ENCODE measurements at places on chromosomes 2 and 18.

- no peak for DNase-seq
These were observed 217.8 kb upstream of the REV1 start for GRCh38 chr2:99707592-99707991.

DNA sequence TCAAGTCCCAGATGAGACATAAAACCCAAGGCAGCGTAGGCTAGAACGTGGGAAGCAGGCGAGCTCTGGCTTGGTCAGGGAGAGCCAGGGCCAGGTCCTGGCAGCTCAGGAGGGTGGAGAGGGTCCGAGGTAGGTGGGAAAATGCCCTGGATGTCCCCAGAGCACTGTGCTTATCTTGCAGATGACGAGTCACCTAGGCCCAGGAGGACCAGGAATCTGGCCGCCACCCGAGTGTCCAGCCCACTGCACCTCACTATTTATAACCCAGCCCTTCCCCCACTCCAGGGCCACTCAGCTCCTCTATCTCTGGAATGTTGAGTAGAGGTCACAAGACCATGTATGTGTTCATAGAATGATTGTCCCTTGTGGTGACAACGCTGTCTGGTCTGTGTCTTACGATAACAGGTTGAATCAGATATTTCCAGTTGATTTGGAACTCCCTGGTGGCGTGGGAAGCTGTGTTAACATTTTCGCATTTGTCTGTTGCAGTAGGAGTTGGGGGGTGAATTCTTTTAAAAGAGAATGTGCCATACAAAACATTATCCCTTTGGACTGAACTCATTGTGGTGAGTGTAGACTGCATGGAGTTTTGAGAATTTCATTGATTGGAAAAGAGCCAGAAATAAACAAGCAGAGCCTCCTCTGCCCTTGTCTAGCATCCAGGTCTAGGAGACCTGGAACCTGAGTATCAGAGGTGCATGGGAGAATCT lies 47.5 kb downstream of the EMILIN2 start:
- no peak for DNase-seq

DNA sequence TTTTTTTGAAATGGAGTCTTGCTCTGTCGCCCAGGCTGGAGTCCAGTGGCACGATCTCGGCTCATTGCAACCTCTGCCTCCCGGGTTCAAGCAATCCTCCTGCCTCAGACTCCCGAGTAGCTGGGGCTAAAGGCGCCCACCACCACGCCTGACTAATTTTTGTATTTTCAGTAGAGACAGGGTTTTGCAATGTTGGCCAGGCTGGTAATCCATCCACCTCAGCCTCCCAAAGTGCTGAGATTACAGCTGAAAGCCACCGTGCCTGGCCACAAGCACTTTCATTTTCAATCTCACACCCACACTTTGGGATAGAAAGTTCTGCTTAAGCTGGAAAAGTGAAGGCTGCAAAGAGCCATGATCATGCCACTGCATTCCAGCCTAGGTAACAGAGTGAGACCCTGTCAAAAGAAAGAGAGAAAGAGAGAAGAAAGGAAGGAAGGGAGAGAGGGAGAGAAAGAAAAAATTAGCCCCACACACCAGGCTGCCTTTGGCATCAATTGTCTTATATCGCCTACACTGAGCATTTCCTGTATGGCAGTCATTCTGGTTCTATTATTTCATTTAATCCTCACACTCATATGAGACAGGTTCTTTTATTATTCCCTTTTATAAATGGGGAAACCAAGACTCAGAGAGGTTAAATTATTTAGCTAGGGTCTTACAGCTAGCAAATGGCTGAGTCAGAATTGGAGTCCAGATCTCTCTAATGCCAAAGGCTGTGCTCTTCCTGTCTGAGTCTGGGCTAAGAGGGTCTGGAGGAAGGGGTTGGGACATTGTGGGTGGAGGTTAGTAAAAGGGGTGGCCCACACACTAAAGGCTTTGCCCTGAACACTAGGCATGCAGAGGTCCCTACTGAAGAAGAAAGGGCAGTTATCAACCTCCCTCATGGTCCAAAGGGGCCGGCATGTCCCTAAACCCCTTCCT lies 37.9 kb upstream of the PKDCC start:
- no peak for DNase-seq

- DNase-seq: no peak
These were observed 100.2 kb downstream of the TNS1 start for GRCh38 chr2:217902379-217903141.

GRCh38 chr18:23226930-23227725 lies 91.8 kb downstream of the CABLES1 start:
- DNase-seq: no peak

DNA sequence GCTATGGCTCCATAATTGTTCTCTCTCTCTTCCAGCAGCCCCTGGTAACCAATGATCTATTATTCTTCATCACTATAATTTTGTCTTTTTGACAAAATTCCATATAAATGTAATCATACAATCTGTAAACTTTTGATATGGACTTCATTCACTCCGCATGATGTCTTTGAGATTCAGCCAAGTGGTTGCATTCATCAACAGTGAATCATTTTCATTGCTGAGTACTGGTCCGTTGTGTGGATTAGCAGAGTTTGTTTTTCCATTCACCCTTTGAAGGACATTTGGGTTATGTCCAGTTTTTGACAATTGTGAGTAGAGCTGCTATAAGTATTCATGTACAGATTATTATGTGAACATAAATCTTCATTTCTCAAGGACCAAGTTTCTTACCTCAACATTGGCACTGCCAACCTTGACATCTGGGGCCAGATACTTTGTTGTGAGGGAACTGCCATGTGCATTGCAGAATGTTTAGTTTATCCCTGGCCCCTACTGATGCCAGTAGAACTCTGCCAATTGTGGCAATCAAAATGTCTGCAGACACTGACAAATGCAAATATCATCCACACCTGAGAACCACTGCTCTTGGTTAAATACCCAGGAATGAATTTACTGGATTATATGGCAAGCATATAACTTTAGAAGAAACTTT lies 48.4 kb upstream of the BCL2L11 start:
- DNase-seq: no peak

DNA sequence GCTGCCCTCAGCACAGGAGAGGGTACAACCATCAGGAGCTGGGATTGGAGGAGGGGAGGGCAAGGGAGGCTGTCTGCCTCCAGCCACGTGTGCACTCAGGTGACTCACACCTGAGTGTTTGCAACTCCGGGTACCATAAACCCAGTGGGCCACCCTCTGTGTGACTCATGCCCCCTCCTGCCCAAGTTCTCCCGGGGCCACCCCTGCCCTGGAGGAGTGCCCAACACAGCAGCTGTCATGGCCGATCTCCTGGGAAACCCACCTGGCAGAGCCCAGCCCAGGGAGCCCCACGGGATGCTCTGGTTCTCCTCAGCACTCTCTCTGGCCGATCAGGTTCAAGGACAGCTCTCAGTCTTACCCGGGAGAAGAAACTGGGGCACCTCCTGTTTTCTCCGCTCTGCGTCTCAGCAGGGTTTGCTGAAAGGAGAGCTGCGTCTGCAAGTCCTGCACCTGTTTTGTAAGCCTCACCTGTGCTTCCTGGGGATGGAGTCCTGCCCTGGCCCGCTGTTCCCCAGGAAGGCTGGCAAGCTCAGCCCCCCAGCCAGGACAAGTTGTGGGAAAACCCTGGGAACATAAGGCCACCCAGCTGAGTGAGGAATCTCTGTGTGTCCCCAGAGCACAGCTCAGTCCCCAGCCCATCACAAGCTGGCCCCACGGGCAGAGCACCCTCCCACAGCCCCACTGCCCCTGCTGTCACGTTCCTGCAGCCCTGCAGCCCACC lies 44.0 kb upstream of the UBE2F start:
- DNase-seq: no peak

DNA sequence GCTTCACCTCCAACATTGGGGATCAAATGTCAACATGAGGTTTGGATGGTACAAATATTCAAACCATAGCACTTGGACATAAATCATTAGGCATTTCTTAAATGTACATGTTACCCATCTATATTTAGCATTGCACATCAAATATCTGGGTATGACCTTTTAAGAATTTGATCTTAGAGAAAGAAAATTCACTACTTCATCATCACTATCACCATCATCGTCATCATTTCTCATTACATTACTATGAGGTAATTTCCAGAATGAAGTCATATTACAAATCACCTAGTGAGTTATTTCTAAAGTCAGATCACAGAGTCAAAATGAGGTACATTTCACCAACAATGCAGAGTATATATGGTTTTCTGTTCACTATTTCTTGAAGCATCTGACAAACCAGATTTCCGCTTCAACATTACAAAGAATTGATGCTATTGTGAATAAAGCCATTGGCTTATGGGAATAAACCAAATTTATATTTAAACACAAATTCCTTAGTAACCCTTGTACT lies 356.4 kb upstream of the GYPC start:
- no peak for DNase-seq

DNA sequence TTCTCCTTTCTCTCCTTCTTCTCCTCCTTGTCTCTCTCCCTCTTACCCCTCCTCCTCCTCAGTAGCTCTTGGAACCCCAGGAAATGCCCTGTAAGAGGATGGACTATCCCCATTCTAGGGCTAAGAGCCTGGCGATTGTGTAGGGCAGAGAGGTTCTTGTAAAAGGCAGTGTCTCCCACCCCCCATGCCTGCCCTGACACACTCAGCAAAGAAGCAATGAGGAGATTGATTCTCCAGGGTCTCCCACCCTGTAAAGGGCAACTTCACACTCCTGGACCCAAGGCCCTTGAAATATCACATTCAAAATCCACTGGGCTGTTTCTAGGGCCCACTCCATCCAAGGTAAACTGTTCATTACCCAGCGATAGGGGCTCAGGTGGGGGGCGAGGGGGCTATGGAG lies 144.1 kb downstream of the INSIG2 start:
- DNase-seq: no peak

DNA sequence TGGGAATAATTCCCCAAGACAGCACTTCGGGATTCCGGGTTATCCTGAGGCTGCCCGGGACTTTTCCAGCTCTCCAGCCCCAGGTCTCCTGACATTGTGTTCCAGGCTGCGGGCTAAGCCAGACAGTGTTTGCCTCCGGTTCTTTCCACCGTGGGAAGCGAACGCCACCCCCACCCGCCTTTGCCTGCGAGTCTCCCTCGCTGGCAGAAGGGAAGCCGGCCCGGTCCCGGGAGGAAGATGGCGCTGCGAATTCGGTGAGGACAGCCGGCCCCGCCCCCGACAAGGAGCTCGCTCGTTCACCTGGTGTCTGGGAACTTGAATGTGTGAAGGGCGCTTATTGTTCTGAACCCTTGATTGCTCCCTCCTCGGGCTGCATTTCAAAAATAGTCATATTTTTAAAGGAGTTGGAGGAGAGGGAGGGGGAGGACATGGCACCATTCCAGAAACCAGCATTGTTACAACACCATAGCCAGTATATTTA lies 2.9 kb downstream of the LRATD1 start:
- peak; percentile 90 for DNase-seq

DNA sequence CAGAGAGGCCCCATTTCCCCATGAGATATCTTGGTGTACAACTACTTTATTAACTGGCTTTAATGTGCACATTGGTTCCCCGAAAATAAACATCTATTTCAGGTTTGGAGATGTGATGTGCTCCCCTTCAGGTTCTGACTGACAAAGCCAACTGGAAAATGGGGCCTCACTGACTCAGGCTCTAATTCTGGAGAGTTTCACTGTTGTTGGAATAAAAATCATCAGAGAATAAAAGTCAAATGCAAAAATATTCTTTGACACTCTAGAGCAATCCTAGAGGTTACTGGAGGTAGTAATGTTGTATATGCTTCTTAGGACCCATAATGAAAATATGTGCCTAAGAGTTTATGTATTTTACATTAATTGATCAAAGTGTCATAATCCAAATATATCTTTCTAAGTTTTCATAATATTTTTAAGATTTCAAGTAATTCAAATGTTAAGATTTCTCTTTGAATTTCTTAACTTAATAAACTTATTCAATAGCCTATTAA lies 189.9 kb upstream of the COL3A1 start:
- DNase-seq: no peak

- DNase-seq: no peak
These were observed 153.3 kb upstream of the KYNU start for GRCh38 chr2:142724186-142724585.

- DNase-seq: no peak
These were observed 328.4 kb downstream of the DYSF start for GRCh38 chr2:71781695-71782228.

- DNase-seq: no peak
These were observed 52.6 kb downstream of the TACR1 start for GRCh38 chr2:75146606-75147332.

DNA sequence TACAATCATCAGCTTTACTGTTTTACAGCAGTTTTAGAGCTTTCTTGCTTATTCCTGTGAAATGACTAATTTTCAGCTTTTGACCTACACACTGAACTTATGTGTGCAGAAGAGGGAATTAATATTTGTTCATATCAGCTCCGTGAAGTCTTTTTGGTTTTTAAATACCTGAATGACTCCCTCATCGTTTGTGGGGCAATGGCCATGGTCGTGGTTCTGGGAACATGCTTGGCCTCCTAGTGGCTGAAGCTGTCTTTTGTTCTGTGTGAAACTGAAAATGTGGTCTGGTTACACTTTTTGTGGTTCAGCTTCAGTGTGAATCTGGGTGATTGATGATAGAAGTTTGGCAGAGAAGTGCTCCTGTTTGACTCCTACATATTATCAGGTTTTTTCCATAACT lies 408.1 kb downstream of the THSD7B start:
- no peak for DNase-seq

Data from NCI-H2081 (cell line).